ENCODE measurements at places on chromosomes 4 and X. TPM values are rescaled to one million over a fixed set of nuclear protein-coding genes. Genes with fewer than 3 reads are reported as not detected.

- DNase-seq: peak; percentile 73
Observed at GRCh38 chr4:168408620-168409019, 71.7 kb downstream of the DDX60L start.

DNA sequence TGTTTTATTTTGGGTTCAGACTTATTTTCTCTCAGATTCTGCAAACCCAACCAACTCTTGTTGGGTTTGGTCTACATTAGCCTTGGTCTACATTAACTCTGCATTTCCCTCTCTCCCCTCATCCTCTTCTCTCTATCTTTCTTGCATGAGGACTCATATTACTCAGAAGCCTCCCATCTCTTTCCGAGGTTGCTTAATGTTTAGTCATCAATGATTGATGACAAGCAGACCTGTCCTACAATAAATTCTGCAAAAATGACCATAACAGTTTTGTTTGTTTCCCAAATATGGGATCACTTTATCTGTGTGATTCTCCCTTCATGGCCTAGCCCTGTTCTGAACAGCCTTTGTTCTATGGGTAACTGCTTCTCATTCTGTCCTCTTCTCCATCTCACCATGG is 75.2 kb downstream of the GABRB1 start:
- no peak for DNase-seq

DNA sequence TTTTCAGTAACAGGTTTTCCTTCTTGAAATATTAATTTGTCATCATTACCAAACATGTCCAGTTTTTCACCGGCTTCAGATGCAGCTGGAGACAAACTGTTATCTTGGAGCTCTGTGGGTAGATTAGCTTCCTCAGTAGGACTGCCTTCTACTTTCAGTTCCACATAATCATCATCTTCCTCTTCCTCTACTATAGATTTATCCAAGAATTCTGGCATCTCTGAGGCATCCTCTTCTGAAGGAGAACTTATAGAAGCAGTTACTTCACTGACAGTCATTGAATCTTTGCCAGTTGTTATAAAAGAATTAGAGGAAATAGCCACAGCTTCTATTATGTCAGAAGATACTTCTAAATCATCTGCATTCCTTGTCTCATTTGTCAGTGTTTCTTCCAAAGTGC is 162.9 kb downstream of the LRBA start:
- no peak for DNase-seq

- no peak for DNase-seq
Observed at GRCh38 chr4:157242871-157243270, 22.3 kb downstream of the GRIA2 start.

GRCh38 chrX:46294234-46294633 is 251.0 kb downstream of the ZNF674 start:
- DNase-seq: no peak

- no peak for DNase-seq
Observed at GRCh38 chr4:1246111-1246881, 2.6 kb downstream of the CTBP1 start.

CAPN6 gene
- polyA plus RNA-seq: 0.04 TPM

HMX1 gene
- not detected for polyA plus RNA-seq

Data from heart left ventricle (tissue), 16 donors.